Fibroblast of lung (primary cell): ENCODE measurements at places on chromosomes 7 and 10.
A peak's percentile ranks its signal among the peaks of the same experiment; 100 is the strongest.

DNA sequence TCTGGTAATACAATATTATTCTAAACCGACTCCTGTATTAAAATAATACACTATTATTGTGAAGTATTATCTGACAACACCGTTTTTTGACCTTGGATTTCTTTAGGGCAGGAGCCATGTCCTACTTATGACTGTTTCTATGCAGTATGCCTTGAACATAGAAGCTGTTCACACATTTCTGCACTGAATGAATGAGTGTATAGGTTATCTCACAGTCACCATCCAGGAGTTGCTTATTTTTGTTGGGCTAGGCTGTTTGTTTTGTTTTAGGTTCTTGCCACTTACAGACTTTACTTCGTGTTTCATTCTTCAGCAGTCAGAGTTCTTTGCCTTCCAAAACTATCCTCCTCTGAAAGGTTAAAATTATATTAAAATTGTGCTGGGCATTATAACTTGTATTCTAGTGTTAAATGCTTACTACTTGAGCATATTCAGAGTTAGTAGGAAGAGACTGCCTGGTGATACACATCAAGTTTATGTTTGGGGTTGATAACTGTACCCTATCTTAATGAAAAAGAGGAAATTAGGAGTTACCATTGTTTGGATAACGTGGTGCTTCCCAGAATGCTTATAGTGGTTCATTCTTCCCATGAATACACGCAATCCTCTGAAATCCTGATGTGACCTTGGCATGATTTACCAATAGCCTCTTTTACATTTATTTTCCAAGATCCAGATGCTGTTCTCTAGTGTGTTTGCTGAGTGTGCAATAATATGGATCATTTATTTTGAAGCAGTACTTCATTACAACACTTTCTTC, 1.7 kb downstream of the RALA start:
- no peak for DNase-seq

DNA sequence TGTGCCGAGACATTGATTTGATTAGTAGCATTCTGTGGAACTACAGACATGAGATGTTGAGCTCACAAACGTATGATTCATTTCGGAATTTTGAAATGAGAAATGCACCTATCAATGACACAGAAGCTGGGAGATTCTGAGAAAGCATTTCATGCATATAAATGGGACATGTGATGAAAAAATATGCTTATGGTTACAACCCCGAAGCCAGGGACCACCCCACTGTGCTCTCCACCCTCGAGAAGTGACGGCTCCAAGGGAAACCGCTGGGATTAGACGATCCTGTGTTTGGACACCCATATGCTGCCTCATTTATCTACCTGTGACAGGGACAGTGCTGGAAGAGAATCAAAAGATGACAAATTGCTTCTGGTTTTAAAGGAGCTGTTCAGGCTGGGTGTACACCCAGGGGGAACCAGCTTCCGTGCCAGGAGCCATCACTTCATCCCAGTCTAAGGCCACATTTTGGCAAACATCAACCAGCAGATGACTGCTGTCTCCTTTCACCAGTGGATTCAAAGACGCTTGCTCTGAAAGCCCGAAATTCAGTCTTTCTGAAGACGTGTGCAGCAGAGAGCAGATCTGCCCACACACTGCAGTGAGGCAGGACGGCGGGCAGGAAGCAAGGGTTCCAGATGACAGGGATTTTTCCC, 109.9 kb downstream of the ATXN7L1 start:
- peak; percentile 82 for DNase-seq

GRCh38 chr7:110850224-110850623, 240.7 kb upstream of the LRRN3 start:
- no peak for DNase-seq

DNA sequence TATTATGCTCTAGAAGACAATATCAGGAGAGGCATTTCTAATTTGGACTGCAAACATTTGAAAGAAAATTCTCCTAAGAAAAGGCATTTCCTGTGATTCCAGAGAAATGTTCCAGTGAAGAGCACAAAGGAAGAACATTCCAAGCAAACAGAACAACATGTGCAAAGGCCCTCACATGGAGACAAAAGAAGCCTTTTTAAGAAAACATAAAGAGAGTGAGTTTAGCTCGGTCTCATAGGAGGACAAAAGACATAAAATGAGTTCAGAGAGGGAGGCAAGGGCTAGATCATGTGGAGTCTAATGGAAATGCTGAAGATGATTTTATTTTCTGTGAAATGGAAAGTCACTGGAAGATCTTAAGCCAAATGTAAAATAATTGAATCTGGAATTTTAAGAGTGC, 269.8 kb upstream of the HGF start:
- DNase-seq: no peak

GRCh38 chr10:113720386-113720785, 31.1 kb upstream of the PLEKHS1 start:
- DNase-seq: no peak
